A549 treated with CORT108297 at 1 μM for 4 hours (cell line): ENCODE measurements at places on chromosomes 12 and 14. TPM values are rescaled to one million over a fixed set of nuclear protein-coding genes. Genes with fewer than 3 reads are reported as not detected.

Gene MYO1H
- not detected in 5 replicates for total RNA-seq

Gene HRK
- total RNA-seq = 0.55 to 0.76 TPM (median 0.72 TPM) in 5 replicates

Gene CAPZA3
- not detected in 5 replicates for total RNA-seq

Gene SIX6
- total RNA-seq = not detected in 5 replicates

Gene GLS2
- total RNA-seq = 0.06 to 0.22 TPM (median 0.12 TPM) in 5 replicates

Gene PPM1H
- total RNA-seq = 6.3 to 8.1 TPM (median 7.0 TPM) in 5 replicates

Gene C12orf54
- total RNA-seq = not detected in 5 replicates

Gene SMOC1
- total RNA-seq = 16.2 to 25.4 TPM (median 19.6 TPM) in 5 replicates

Gene YLPM1
- total RNA-seq = 33.7 to 49.5 TPM (median 37.9 TPM) in 5 replicates

Gene LALBA
- not detected in 5 replicates for total RNA-seq

Gene KCNH3
- total RNA-seq = 1.8 to 2.9 TPM (median 2.8 TPM) in 5 replicates

Gene SLC6A12
- total RNA-seq = 0.51 to 1.1 TPM (median 0.69 TPM) in 5 replicates

Gene TAS2R43
- total RNA-seq = not detected in 5 replicates

Gene IL26
- not detected in 5 replicates for total RNA-seq

Gene GPRC5D
- total RNA-seq = not detected in 5 replicates
